B cell (primary cell): ENCODE measurements at places on chromosomes 3 and 15.

DNA sequence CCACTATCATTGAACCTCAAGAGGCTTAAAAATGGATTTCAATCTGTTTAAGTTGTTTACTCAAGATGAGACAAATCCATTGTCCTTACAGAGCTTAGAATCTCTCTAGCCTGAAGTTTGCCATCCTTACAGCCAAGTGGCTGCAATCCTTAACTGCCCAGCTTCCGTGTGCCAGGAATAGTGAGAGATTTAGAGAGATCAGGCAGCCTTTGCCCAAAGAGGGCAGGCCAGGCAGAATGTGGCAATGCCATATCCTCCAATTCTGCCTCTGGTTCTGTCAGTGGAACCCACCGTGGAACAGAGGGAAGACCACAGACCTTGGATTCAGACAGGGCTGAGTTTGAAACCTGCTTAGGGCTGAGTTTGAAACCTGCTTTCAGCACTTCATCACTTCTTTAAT lies 374.3 kb downstream of the VPS13C start:
- no peak for DNase-seq

GRCh38 chr3:101865751-101866509 lies 16.6 kb downstream of the NFKBIZ start:
- DNase-seq, result no peak

DNA sequence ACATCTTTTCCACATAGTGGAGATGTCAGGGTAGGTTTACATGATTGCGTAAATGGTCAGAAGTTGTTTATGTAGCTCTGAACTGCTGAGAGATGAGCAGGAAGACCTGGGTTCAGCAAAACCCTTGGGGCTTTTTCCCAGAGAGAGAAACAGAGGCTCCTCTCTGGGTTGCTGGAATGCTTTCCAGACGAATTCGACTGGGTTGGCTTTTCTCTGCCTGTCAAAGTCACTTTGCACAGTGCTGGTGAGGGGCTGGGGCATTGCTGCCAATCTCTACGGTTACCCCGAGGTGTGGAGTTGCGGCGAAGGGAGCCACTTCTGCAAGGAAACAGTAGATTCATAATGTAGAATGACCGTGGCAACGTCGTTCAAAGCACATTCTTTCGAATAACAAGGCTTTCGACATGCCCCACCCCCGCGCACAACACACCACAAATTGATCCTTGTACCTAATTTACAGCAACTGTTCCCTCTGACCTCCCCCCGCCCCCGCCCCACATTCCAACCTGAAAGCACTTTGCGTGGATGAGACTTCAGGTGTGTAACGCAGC lies 950 bp upstream of the CNTN4 start:
- no peak for DNase-seq

DNA sequence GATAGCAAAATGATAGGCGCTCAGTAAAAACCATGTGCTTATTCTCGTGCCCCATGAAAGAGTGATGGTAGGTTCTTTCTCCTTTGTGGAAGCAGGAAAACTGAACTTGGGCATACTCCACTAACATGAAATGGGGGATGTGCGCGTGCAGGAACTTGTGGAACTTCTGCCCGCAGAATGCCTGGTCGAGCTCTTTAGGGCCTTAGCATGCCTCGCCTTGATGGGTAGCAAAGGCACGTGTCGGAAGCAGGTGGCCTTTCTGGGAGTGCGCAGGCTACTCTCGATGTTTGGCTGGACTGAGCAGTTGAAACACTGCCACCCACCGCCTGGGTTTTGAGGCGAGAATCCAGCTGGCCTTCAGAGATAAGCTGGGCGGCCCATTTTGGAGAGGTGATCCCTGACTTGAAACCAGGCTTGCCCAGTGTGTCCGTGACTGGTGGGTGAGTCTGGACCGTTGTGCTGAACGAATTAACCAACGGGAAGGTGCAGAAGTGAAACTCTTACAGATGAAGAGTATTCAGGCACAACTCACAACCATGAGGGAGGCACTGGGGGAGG lies 842 bp downstream of the PCCB start:
- DNase-seq, result peak; percentile 64

- DNase-seq, result no peak
Measured at GRCh38 chr15:85440451-85440850, 60.0 kb downstream of the AKAP13 start.

DNA sequence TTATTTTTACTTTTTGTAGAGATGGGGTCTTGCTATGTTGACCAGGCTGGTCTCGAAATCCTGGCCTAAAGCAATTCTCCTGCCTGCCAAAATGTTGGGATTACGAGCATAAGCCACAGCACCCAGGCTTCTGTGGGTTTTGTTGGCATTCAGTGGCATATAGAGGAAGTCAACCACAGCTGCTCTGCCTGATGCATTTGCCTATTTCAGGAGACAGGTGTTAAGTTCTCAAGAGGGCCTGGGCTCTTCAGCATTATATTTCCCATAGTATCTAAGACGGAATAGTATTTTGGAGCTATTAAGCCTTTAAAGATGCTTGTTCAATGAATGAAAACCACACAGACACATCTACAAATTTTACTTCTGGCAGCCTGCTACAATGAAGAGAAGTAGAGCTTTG lies 73.5 kb upstream of the CSPG5 start:
- no peak for DNase-seq

- DNase-seq, result no peak
Measured at GRCh38 chr3:187191271-187191670, 6.0 kb upstream of the RTP1 start.

- no peak for DNase-seq
Measured at GRCh38 chr3:156407617-156408225, 147.2 kb downstream of the SSR3 start.

DNA sequence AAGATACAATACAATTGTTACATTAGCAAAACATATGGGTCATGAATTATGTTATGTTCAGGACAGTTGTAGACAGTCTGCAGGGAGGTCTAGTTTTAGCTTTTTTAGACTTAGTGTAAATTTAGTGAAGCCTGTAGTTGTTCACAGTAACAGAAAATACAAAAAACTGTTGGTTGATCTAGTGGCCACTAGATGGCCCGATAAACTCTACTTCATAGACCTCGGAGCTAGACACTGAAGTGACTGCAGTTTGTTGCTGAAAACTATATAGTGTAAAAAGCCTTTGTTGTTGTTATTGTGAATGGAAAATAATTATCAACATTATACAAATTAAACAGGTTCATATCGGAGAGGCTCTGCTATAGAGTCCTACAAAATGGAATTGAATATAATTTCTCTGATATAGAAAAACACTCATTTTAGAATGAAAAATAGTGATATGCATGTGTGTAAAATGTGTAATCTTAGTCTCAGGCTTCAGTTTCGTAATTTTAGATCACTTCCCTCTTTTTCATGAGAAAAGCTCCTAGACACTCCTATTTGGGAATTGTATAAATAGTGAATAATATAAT lies 18.3 kb downstream of the MAGEL2 start:
- no peak for DNase-seq

DNA sequence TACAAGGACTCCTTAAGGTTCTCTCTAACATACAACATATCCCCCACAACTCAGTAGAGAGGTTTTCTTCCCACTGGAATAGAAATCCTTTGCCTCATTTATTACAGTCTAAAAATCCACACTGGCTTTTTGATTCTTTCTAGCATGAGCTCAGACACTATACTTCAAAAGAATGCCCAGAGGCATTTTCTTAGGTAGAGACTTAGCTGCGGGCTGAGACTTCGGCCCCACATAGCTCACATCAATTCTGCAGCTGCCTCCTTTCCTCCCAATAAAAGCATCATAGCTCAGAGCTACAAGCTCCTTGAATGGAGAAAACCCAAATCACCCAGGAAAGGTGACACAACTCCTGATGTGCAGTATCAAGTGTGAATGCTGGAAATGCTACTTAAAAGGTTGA lies 52.4 kb downstream of the AAGAB start:
- DNase-seq, result no peak

- no peak for DNase-seq
Measured at GRCh38 chr15:78129751-78130287, 1.4 kb downstream of the CIB2 start.

DNA sequence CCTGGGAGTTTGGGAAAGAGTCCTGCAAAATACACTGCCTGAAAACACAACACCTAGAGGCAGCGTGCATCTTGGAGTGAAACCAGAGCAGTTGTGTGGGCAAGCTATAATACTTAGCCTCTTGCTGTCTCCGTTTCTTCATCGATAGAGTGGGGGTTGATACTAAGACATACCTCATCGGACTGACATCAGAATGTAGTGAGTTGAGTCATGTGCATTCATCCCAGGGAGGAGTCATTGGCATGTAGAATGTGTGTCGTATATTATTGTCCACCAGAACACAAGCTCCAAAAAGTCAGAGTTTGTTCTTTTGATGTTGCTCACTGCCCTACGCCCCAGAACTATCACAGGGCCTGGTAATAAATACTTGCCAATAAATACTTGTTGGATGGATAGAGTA lies 4.3 kb downstream of the SNTN start:
- DNase-seq, result no peak

DNA sequence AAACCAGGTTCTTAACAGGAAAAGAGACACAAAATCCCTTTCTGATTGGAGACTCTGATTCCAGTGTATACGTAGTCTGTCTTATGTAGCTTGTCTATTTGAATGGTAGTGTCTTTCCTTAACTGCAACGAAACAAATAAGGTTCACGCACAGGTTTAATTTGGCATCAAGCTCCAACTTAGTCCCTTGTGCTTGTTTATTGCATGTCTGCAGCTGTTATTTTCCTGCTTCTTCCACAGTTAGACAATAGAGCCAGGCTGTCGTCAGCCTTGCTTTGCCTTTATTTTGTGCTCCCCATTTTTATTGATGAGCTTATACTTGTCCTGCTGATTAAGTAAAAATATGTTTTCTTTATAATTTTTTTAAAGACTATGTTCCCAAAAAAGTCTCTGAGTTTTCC lies 152.7 kb upstream of the CDIN1 start:
- DNase-seq, result no peak
